ENCODE measurements at places on chromosomes 5 and 9.

GRCh38 chr5:151125421-151125820 is 32.2 kb downstream of the ANXA6 start:
- H3K27ac ChIP-seq = no peak overlapping the region
- H3K4me3 ChIP-seq = no peak overlapping the region
- no peak for DNase-seq
- no peaks in the 10 kb centered on the region for H3K27me3 ChIP-seq
- H3K4me1 ChIP-seq = no peaks in the 10 kb centered on the region

DNA sequence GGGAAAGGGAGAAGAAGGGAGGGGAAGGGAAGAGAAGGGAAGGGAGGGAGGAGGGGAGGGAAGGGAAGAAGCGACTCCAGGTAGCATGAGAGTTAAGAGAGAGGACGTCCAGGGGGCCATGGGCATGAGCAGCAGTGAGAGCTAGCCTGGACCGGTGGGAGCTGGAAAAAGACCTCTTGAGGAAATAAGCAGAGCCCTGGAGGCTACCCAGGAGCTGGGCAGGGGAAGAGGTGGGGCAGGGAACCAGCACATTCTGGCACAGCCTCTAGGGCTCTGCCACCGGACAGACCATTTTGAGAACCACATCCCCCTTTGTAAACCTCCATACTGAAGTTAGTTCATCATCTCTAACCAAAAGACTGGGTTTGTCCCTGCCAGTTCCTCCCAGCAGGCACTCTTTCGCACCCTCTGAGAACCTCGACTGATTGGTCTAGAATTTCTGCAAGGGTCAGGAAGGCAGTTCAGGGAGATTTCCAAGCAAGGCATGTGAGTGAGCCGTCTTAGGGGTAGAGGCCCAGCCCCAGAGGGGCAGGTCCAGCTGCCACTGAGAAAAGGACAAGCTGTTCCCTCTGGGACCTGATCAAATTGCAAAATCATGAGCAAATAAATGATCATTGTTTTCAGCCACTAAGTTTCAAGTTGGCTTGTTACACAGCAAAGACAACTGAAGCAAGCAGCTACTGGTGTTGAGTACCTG is 11.6 kb downstream of the NAIF1 start:
- no peaks in the 10 kb centered on the region for H3K36me3 ChIP-seq
- peaks cover 6% of the 10 kb centered on the region for H3K4me1 ChIP-seq
- DNase-seq = no peak
- no peak overlapping the region for H3K4me3 ChIP-seq
- no peak overlapping the region for H3K27ac ChIP-seq

DNA sequence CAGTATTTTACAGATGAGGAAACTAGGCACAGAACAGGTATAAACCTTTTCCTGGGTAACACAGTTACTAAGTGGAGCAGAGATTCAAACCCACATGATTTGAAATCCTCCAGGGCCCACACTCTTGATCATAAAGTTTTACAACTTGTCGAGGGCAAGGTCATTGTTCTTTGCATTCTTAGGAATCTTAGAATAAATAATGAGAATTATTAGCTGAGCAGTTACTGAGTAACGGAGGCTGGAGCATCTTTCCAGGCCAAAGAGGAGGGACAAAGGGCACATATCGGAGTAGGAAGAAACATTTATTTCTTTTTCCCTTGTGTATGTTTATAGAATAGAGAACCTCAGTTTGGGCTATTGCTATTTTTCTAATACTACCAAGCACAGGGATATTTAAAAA is 27.1 kb upstream of the F2R start:
- DNase-seq = no peak
- no peaks in the 10 kb centered on the region for H3K27me3 ChIP-seq
- no peak overlapping the region for H3K27ac ChIP-seq
- no peak overlapping the region for H3K4me3 ChIP-seq

- no peak for DNase-seq
- H3K4me3 ChIP-seq = no peak overlapping the region
- no peaks in the 10 kb centered on the region for H3K27me3 ChIP-seq
- H3K4me1 ChIP-seq = no peaks in the 10 kb centered on the region
Measured at GRCh38 chr5:128154943-128155342, 71.4 kb downstream of the SLC12A2 start.

- no peaks in the 10 kb centered on the region for H3K4me1 ChIP-seq
- no peak overlapping the region for H3K4me3 ChIP-seq
- no peaks in the 10 kb centered on the region for H3K36me3 ChIP-seq
- DNase-seq = no peak
Measured at GRCh38 chr5:135214897-135215616, 181.0 kb upstream of the PITX1 start.

GRCh38 chr5:137336161-137336560 is 163.0 kb downstream of the SPOCK1 start:
- no peak overlapping the region for H3K27ac ChIP-seq
- no peak overlapping the region for H3K4me3 ChIP-seq
- DNase-seq = no peak
- no peaks in the 10 kb centered on the region for H3K36me3 ChIP-seq
- peaks cover 5% of the 10 kb centered on the region for H3K27me3 ChIP-seq

GRCh38 chr9:7756088-7756487 is 43.5 kb downstream of the DMAC1 start:
- H3K4me1 ChIP-seq = no peaks in the 10 kb centered on the region
- H3K4me3 ChIP-seq = no peak overlapping the region
- no peak overlapping the region for H3K27ac ChIP-seq
- no peak for DNase-seq
- H3K36me3 ChIP-seq = no peaks in the 10 kb centered on the region

GRCh38 chr9:98867103-98867428 is 59.6 kb downstream of the GALNT12 start:
- H3K4me1 ChIP-seq = no peaks in the 10 kb centered on the region
- no peak for DNase-seq
- no peaks in the 10 kb centered on the region for H3K27me3 ChIP-seq
- no peak overlapping the region for H3K4me3 ChIP-seq
- no peaks in the 10 kb centered on the region for H3K36me3 ChIP-seq
- no peak overlapping the region for H3K27ac ChIP-seq

DNA sequence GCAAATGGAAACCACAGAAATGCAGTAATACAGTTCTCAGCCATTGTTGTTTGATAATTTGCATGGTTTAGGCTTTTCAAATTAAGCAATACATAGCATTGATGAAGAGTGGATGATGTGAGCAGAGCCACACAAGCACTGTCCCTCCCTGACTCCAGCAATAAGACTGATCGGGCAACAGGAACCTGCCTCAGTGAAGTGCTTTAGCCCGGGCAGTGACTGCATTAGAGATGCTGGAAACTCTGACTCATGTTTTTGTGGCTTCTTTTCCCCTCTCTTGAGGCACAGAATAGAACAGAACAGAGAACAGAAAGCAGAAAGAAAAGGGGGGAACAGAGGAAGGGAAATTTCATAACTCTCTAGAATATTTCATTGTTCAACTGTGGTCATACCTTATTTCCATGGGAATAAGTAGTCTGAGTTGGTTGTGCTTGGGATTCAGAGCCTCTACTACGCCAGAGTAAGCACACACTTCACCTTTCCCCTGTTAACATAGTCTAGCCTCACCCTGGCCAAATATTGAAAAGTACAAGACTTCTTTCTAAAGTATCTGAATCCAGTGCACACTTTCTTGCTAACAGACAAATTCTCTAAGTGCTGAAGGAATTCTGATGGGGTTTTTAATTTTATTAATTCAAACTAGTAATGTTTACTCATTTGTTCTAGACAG is 164.8 kb upstream of the VCAN start:
- no peaks in the 10 kb centered on the region for H3K4me1 ChIP-seq
- H3K27me3 ChIP-seq = no peaks in the 10 kb centered on the region
- no peaks in the 10 kb centered on the region for H3K36me3 ChIP-seq
- H3K27ac ChIP-seq = no peak overlapping the region

DNA sequence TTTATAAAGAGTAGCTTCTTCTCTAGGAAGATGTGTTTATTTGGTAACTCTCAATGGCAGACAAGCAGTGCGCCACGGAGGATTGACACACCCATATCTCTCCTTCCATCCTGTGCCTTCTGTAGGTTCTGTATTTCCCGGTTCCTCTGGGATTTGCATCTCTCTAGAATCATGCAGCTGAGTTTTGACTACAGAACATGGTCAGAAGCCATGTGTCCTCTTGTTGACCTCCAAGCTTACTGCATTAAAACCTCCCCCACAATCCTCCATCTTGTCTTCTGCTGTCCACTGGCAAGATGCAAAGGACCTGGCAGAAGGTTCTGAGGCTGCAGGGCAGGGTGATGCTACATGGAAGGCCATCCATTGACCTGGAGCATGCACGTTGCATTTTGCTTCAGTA is 482.0 kb downstream of the DMRT2 start:
- no peaks in the 10 kb centered on the region for H3K36me3 ChIP-seq
- no peak overlapping the region for H3K4me3 ChIP-seq
- no peak overlapping the region for H3K27ac ChIP-seq

- H3K27me3 ChIP-seq = no peaks in the 10 kb centered on the region
- no peak overlapping the region for H3K4me3 ChIP-seq
- no peak overlapping the region for H3K27ac ChIP-seq
Measured at GRCh38 chr5:174581479-174581878, 142.9 kb upstream of the MSX2 start.

Data from Panc1 (cell line).